Stimulated activated CD8-positive, alpha-beta memory T cell treated with anti-CD3 and anti-CD28 coated beads, Interleukin-4, amount 100 ng/mL, for 1 hour (primary cell): ENCODE measurements at places on chromosomes 13 and 19.

DNA sequence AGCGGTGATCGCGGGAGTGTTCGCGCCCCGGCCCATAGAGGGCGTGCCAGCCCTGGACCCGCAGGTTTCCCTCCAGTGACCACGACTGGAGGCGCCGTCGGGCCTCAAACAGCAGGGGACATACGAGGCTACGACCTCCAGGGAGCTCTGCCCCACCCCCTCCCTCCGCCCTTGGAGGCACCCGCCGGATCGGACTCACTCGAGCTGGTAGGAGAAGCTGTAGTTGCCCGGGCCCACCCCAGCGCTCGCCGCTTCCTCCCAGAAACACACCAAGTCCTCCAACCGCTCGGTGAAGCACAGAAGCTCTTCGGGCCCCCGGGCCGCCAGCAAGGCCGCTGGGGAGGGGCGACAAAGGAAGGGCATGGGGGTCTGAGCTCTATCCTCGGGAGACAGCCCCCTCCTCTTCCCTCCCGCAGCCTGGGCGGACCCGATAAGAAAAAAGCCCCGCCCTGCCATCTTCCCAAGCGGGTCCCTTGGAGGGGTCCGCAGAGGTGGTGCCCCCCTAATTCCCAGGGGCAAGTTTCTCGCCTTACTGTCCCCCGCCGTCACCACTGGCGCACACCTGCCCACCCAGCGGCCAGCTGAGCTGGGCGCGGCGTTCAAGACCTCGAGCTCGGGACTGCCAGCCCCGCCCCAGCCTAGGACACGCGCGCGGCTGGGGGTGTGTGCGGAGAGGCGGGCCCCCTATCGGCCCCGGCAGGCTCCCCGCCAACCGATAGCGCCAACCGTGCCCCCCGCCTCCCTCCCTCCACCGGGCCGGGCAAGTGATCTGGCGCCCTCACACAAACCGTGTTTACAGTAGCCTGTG, 1.0 kb downstream of the EPOR start:
- no peak for DNase-seq

- DNase-seq: no peak
Measured at GRCh38 chr13:104937881-104938280, 1597.6 kb downstream of the EFNB2 start.

DNA sequence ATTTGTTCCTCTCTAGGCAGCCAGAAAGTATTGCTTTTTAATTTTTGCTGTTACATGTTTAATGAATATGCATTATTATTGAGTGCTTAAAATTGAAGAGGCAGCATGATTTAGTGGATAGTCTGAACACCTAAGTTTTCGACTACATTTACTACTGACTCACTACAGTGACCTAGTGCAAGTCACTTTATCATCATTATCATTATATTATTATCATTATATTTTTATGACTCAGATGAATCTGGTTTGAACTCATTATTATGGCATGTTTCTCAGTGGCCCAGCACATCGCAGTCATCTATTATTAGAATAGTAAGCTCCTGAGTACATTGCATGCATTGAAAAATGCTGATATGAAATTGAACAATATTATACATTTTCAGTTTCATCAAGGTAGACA, 351.2 kb upstream of the PRR20A start:
- DNase-seq: no peak

- no peak for DNase-seq
Measured at GRCh38 chr13:97113231-97114001, 108.7 kb upstream of the MBNL2 start.

DNA sequence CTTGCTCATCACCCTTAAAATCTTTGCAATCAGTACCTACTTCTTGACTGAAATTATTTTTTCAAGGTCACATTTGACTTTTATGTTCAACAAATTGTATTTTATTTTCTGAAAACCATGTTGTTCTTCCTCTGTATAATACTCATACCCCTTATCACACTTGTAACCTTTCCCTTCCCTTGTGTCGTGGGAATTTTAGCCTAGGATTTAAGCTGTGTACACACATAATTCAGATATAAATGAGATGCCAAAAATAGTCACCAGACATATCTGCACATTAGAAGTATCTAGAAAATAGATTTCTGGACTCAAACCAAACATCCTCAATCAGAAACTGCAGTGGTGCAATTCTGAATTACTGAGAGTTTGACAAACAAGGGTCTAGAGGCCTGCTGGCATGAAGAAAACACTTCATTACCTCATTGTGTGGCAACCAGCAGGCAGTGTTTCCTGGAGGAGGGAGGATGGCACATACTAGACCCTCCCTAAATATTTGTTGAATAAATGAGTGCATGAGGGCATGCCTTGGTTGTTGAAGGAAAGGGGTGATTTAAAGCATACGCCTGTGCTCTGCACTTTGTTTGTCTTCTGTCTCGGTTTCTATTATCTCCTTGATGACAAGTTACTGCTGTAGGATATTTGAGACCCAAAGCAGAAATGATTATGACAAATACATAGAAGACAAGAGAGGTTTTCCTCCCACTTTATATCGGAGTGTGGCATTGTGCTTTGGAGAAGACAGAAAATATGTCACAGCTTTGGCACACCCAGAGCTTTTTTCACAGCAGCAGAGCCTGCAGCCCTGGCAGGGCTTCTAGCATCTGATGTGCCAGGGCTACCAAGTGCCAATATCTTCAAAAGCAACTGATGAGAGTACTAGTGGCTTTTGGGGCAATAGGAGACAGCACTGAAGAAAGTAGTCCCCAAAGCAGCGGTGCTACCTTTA, 881.1 kb downstream of the PCDH9 start:
- no peak for DNase-seq

- DNase-seq: no peak
Measured at GRCh38 chr13:26895808-26896466, 135.4 kb upstream of the GPR12 start.

- no peak for DNase-seq
Measured at GRCh38 chr13:74015137-74015536, 119.1 kb downstream of the KLF12 start.

- DNase-seq: no peak
Measured at GRCh38 chr13:41383386-41383785, 72.3 kb downstream of the NAA16 start.

DNA sequence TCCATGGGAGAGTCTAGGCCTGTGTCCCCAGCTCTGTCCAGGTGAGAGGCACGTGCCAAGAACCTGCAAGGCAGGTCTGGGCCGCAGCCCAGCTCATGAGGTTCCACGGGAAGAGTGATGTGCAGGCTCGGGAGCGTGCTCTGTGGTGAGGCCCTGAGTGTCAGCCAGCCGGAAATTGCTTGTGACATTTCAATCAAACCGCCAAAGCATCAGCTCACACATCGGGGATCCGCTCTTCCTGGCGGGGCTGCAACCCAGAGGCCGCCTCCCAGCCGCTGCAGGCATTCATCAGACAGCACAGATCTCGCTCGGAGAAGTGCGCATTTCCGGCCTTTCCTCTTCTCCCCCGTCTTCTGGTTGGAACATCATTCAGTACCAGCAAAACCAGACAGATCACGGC, 109.3 kb downstream of the KDM4B start:
- no peak for DNase-seq

DNA sequence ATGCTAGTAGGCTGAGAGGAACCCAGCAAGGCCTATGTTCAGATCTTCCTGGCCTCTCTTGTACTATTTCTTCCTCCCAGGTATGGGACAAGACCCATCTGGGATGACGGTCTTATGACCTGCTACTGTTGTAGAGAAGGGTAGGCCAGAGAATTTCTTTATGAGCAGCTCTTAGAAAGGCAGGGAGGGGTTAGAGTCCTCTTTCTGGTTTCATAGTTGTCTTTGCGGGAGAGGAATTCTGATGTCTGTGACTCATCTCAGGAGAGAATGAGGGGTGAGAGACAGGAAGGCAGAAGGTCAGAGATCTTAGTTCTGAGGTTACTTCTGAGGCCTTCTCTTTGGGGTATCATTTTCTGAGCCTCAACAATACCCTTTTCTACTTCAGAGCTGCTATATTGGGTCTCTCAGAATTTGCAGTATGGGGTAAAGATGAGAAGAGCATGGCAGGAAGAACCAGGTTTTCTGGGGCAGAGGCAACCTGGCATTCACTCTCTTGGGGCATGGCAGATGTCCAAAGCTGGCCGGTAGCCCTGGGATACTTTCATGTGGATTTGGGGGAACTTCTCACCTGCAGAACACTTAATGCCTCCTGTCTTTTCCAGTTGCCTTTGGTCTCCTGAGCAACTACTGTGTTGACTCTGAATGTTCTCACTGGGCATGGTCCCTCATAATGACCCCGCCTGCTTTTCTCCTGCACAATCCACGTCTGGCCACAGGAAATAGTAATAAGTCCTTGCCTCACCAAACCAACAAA, 154.4 kb downstream of the GGACT start:
- no peak for DNase-seq

GRCh38 chr19:29216021-29216420, 3.1 kb upstream of the UQCRFS1 start:
- no peak for DNase-seq
